ENCODE measurements at places on chromosomes 12 and 14. TPM values are rescaled to one million over a fixed set of nuclear protein-coding genes. Genes with fewer than 3 reads are reported as not detected.

DNA sequence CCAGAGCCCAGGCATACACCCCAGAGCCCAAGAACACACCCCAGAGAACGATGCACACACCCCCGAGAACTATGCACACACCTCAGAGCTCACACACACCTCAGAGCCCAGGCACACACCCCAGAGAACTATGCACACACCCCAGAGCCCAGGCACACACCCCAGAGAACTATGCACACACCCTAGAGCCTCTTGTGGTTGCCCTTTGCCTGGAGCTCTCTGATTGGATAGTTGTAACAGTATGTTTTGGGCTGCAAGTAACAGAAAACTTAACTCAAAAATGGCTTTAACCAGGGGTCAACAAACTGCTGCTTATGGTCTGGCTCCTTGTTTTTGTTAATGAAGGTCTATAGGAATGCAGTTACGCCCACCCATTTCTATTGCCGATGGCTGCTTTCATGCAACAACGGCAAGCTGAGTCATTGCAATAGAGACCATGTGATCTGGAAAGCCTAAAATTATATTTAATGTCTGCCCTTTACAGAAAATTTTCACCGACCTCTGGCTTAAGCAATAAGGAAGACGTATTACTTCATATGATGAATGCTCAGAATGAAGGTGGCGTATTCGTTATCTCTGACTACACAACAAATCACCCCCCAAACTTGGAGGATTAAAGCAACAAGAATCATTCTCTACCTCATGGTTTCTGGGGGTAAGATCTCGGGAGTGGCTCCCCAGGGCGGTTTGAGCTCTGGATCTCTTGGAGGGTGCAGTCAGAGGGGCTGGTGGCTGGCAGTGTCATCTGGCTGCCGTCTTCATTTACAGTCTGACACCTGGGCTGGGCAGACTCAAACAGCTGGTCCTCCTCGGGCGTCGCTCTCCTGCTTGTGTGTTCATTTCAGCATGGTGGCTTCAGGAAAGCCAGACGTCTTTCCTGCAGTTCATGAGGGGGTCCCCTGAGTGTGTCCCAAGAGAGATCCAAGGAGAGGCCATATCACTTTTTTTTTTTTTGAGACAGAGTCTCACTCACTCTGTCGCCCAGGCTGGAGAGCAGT is 66.3 kb upstream of the NCOR2 start:
- peak; percentile 31 for ATAC-seq

GRCh38 chr12:122161682-122162081 is 12.3 kb downstream of the IL31 start:
- no peak for ATAC-seq

- no peak for ATAC-seq
Observed at GRCh38 chr14:60344751-60345150, 95.7 kb downstream of the PPM1A start.

- ATAC-seq: no peak
Observed at GRCh38 chr14:36901861-36902260, 240.2 kb downstream of the PAX9 start.

DNA sequence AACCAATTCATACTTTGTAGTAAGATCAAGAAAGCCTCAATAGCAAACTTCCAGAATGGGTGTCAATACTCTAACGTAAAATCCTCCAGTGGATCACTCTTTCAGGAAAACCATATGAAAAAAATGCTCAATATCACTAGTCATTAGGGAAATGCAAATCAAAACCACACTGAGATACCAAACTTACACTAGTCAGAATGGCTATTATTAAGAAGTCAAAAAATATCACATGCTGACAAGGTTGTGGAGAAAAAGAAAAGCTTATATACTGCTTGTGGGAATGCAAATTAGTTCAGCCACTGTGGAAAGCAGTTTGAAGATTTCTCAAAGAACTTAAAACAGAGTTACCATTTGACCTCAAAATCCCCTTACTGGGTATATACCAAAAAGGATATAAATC is 49.5 kb upstream of the ATXN7L3B start:
- no peak for ATAC-seq

DNA sequence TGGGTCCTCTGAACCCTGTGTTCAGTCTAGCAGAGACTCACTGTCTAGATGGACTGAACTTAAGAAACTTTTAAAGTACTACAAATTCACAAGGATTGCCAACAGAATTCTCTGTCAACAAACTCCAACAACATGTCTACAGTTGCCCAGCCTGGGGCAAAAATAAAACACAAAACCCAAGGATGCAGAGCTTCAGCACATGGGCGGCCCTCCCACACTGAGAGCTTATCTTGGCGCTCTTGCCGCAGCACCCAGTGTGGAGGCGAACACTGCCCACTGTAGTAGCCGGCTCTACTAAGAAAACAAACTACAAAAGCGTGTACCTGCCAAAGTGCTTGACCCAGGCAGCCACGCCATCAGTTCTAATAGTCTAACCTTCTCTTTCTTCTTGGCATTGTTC is 66.7 kb downstream of the PTPN21 start:
- no peak for ATAC-seq

DNA sequence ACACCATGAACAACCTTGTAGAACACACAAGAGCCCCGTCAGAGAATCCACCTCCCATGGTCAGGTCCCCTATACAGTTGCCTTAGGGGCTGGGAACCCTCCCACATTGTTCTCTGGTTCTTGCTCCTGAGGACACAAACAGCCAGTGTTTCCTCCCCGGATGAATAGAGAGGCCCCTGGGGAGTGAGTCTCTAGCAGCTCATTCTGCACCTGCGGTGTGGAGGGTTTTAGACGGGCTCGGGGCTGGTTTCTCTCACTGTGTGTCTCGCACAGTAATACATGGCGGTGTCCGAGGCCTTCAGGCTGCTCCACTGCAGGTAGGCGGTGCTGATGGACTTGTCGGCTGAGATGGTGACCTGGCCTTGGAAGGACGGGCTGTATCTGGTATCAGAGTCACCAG is 1052.1 kb downstream of the TMEM121 start:
- ATAC-seq: no peak

- ATAC-seq: no peak
Observed at GRCh38 chr12:107622001-107622400, 63.6 kb upstream of the PWP1 start.

DNA sequence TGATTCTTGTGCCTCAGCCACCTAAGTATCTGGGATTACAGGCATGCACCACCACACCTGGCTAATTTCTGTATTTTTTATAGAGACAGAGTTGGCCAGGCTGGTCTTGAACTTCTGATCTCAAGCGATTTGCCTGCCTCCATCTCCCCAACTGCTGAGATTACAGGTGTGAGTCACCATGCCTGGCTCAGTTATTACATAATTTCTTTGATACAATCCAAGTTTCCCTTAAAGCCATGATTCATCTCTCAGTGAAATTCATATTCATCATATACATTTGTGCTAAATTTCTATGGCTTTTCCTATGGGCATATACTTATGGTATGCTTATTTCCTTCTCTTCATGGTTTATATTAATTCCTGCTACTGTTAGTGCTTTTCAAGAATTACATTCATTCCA is 29.1 kb upstream of the PZP start:
- ATAC-seq: no peak

- no peak for ATAC-seq
Observed at GRCh38 chr14:49975799-49976198, 82.9 kb downstream of the ARF6 start.

- no peak for ATAC-seq
Observed at GRCh38 chr14:67908052-67908754, 88.6 kb downstream of the RAD51B start.

The PLEKHD1 gene
- total RNA-seq: 0.59 TPM

The CCND2 gene
- total RNA-seq: 423 TPM

The GSC gene
- total RNA-seq: 0.26 TPM

The HOXC9 gene
- 3.2 TPM for total RNA-seq

Data from motor neuron (in vitro differentiated cells).